Stimulated activated CD8-positive, alpha-beta memory T cell treated with anti-CD3 and anti-CD28 coated beads, Interleukin-2, amount 100 ng/mL, for 1 hour (primary cell): ENCODE measurements at places on chromosomes 6 and 20.

GRCh38 chr20:50292591-50293283 lies 102.1 kb downstream of the CEBPB start:
- no peak for DNase-seq

DNA sequence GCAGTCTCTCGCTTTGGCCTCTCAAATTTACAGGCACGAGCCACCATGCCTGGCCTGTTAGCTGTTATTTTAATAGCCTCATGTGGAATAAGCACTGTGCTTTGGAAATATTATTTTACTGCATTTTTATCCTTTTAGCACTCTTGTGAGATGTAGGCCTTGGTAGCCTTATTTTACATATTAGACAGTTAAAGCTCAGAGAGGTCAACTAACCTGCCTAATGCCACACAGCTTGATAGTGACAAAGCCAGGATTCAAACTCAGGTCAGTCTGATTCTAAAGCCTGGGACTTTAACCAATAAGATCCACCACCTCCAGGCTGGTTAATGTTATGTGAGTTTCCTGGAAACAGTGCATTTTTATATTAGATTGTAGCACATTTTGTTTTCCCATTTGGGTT lies 9.5 kb downstream of the TNFAIP3 start:
- no peak for DNase-seq

DNA sequence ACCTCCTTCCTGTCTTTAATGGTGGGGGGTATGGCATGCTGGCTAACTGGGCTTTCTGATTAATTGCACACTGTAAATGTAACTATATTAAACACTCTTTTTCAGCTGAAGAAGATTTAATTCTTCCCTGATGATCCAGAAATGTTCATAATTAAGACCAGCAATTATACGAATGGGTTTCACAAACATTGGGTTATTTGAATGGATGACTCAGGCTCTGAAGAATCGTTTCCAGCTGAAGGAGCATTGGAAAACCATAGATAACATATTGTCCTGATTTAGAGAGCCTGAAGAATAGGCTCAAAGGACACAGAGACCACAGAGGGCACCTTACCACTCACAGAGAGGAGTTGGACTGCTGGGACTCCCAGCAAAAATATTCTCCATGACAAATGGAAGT lies 130.7 kb upstream of the SSTR4 start:
- no peak for DNase-seq

DNA sequence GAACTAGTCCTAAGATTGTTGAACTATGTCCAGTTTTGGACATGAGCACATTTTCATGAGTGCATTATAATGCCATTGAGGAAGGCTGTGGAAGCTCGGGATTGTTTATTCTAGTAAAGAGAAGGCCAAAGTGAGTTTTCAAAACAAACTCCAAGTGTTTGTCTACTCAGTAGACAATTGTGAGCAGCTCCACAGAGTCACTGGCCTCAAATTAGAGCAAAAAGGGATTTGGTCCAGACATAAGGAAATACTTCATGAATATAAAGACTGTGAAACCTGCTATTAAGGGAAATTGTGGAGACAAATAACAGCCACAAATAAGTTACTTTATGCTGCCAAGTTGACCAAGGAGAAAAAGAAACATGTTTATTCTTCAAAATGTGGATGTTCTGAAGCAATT lies 42.6 kb upstream of the PREP start:
- no peak for DNase-seq

- no peak for DNase-seq
Measured at GRCh38 chr6:39425346-39426072, 103.0 kb upstream of the KCNK16 start.

GRCh38 chr6:133115946-133116345 lies 125.2 kb upstream of the EYA4 start:
- DNase-seq, result no peak

DNA sequence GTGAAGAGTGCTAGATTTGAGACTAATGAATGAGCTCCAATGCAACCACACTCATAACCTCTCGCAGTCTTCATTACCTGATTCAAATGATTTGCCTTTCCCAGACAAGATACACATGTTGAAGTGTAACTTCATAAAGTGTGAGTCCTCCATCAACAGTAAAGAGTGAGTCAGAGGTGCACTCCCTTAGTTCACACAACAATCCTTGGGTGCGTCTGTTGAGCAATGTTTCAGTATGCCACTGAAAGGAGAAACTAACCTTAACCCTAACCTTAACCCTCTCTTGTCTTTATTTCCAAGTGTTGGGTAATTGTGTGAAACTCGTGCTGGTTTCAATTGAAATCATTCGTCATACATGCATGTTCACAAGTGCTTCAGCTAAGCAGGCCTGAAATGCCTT lies 21.0 kb upstream of the RIN2 start:
- no peak for DNase-seq

GRCh38 chr20:19336631-19337030 lies 124.2 kb downstream of the SLC24A3 start:
- no peak for DNase-seq
